Putamen (tissue), 1 donor: ENCODE measurements at places on chromosomes 2 and 18.

DNA sequence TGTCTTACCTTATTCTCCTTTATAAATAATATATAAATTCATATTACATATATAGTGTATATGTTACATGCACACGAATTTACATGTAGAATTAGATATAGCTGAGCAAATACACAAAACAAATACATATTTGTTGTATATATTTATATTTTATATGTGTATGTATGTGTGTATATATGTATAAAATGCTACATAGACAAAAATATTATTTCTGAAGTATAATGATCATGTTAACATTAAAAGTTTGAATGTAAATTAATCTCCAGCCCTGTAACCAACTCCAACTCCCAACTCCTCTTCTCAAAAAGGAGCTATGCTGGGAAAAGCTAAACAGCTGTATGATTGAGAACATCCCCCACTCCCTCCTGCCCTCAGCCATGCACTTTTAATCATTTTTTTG lies 42.7 kb upstream of the RND3 start:
- no peak for DNase-seq

- DNase-seq: no peak
Measured at GRCh38 chr2:219598308-219599078, 836 bp downstream of the STK11IP start.

DNA sequence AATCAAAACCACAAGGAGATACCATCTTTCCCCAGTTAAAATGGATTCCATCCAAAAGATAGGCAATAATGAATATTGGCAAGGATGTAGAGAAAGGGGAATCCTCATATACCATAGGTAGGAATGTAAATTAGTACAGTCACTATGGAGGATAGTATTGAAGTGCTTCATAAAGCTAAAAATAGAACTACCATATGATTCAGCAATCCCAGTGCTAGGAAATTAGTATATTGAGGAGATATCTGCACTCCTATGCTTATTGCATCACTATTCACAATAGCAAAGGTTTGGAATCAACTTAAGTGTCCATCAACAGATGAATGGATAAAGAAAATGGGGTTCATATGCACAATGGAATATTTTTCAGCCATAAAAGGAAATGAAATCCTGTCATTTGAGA lies 251.2 kb downstream of the ZNF804A start:
- DNase-seq: no peak

GRCh38 chr2:7984693-7985353 lies 697.0 kb upstream of the ID2 start:
- DNase-seq: no peak

- DNase-seq: no peak
Measured at GRCh38 chr2:60438653-60439052, 114.8 kb downstream of the BCL11A start.

DNA sequence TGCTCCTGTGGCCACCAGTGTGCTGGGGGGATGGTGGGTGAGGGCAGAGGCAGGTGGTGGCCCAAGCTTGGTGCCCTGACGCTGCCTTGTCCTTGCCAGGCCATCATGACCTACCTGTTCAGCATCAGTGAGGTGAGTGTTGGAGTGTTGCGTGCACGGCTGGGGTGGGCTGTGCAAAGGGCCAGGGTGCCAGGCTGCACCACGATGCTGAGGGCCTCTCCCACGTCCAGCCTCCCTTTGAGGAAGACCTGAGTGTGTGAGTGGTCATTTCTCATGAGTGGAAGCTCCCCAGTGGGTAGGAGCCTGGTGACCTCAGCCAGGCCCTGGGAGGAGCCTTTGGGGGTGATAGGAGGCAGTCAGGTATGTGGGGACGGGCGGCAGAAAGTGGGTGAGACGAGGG lies 3.2 kb downstream of the NT5DC4 start:
- no peak for DNase-seq

DNA sequence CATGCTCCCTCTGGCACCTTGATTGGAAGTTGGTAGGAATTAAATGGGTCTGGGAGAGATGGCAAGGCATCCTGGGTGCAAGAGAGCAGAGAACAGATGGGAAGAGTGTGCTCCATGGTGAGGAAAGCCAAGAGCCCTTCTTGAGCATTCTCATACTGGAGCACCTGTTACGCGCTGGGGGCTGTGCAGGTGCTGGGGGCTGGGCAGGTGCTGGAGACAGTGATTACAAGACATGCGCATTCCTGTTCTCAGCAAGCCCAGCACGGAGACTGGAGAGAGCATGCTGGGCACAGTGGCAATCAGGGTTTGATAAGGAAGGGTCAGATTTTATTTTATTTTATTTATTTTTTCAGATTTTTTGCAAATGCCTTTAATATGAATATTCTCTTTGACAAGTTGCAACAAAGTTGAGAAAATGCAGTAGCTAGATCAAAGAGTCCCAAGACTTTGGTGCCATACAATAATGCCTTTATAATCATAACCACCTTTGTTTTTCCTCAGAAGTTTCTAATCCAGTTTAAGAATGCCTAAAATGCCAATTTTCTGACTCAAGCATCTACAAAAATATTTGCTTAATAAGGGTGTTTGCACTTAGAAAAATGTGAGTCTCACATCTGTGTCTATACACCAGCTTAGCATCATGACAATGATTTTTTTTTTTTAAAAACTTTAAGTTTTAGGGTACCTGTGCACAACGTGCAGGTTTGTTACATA lies 193.3 kb downstream of the RNF152 start:
- no peak for DNase-seq

GRCh38 chr2:20465716-20466394 lies 19.0 kb downstream of the RHOB start:
- no peak for DNase-seq

DNA sequence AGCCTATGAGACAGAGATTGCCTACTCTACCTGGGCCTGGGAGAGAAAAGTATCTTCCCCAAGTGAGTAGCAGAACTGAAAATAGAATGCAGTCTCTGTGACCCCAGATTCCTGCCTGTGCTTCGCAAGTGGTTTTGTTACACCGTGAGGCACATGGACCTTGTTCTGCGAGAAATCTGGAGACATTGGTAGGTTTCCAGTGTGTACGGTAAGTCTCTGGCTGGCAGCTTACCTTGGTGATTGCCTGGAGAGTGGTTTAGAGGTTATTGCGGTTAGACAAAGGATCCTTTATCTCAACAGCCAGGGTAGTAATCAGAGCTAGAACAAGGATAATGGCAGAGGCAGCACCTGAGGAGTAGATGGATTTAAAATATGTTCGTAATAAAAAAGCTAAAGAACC lies 606.0 kb upstream of the GCFC2 start:
- no peak for DNase-seq

GRCh38 chr2:120865656-120866055 lies 130.0 kb downstream of the GLI2 start:
- no peak for DNase-seq

GRCh38 chr2:68936889-68937288 lies 15.8 kb downstream of the GKN2 start:
- DNase-seq: no peak

DNA sequence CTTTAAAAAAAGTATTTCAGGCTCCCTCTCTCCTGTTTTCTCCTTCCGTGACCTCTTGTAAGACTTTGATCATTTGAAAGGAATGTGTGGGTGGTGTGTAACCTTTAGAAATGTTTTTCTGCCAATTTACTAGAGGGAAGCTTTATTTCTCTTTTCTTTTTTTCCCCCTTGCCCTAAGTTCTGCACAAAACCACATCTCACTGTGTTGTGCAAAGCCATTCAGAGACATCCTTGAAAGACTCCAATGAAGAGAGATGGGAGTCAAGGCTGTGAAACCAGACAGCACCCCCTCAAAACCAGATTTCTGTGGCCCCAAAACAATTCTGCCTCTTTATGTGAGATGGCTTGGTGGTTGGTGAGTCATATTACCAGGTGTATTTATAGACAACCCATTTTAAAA lies 184.6 kb upstream of the ERBB4 start:
- no peak for DNase-seq
